ENCODE measurements at places on chromosomes 1 and 21. TPM values are rescaled to one million over a fixed set of nuclear protein-coding genes. Genes with fewer than 3 reads are reported as not detected.
A peak's percentile ranks its signal among the peaks of the same experiment; 100 is the strongest.

DNA sequence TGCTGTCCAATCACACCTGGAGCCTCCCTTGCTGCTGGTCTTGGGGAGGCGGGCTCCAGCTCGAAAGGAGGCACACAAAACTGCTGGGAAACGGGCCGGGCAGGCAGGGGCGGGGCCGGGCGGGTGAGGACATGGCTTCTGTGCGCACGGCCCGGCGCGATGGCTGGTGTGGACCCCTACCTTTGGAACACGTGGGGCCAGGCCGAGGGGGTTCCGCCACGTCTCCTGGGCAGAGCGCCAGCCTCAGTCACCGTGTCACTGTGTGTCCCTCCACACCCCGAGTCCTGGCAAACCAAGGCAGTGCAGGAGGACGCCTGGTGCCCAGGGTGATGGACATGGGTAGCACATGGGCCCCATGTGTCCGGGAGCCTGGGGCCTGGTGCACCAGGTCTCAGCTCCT lies 42.0 kb upstream of the ADARB1 start:
- no peak overlapping the region for H3K4me3 ChIP-seq
- H3K27me3 ChIP-seq: no peaks in the 10 kb centered on the region
- no peak for DNase-seq
- H3K27ac ChIP-seq: peak overlapping the region; percentile 70
- no peaks in the 10 kb centered on the region for H3K36me3 ChIP-seq
- H3K4me1 ChIP-seq: peaks cover 20% of the 10 kb centered on the region

DNA sequence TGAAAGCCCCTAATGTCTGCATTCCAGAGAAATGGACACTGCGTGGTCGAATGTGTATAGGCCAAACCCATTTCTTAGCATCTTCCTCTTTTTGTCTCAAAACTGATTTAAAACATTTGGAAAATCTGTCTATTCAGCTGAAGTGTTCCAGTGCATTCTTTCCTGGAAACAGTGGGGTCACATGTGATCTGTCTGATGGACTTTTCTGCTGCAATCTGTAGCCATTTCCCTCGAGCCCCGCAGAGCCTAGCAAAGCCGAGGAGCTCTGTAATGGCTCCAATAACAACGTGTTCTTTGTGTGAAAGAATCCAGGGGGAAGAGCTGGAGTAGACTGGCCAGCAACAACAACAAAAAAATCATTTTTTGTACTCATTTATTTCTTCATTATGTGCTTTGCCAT lies 329.3 kb downstream of the BARHL2 start:
- H3K27ac ChIP-seq: no peak overlapping the region
- no peak overlapping the region for H3K4me3 ChIP-seq
- no peaks in the 10 kb centered on the region for H3K27me3 ChIP-seq
- DNase-seq: no peak

The SUSD4 gene
- 26.9 TPM for polyA plus RNA-seq

The SLC45A3 gene
- 4.7 TPM for polyA plus RNA-seq

DNA sequence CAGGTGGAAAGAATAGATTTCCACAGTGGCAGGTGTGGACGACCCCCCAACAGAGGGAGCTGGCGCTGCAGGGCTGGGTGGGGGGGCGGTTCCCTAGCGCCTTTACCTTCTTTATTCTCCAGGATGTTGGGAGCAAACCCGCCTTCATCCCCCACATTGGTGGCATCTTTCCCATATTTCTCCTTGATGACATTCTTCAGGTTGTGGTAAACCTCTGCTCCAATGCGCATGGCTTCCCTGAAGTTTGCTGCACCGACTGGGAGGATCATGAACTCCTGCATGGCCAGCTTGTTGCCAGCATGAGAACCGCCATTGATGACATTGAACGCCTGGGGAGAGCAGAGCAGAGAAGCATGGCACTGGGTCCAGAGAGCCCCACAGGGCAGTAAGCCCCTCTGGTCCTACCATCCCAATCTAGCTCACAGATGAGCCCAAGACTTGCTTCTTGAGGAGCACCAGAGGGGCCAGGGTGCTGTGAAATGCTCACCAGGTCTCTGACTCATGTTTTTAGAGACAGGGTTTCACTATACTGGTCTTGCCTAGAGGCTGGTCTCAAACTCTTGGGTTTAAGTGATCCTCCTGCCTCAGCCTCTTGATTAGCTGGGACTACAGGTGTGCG lies 12.2 kb downstream of the ENO1 start:
- no peak overlapping the region for H3K4me3 ChIP-seq
- H3K27me3 ChIP-seq: no peaks in the 10 kb centered on the region
- no peaks in the 10 kb centered on the region for H3K36me3 ChIP-seq
- peaks cover under 1% of the 10 kb centered on the region for H3K4me1 ChIP-seq
- no peak overlapping the region for H3K27ac ChIP-seq

The OR2L13 gene
- 0.46 TPM for polyA plus RNA-seq

- H3K36me3 ChIP-seq: no peaks in the 10 kb centered on the region
- no peaks in the 10 kb centered on the region for H3K4me1 ChIP-seq
- H3K4me3 ChIP-seq: no peak overlapping the region
- DNase-seq: no peak
- H3K27me3 ChIP-seq: no peaks in the 10 kb centered on the region
Measured at GRCh38 chr21:15264084-15264665, 199.4 kb upstream of the NRIP1 start.

- no peak for DNase-seq
- H3K27ac ChIP-seq: no peak overlapping the region
- H3K36me3 ChIP-seq: no peaks in the 10 kb centered on the region
Measured at GRCh38 chr1:162956922-162957321, 95.9 kb upstream of the CCDC190 start.
